ENCODE measurements at places on chromosomes 11 and 22.

- DNase-seq = no peak
Observed at GRCh38 chr22:49247194-49247924, 580.3 kb downstream of the BRD1 start.

DNA sequence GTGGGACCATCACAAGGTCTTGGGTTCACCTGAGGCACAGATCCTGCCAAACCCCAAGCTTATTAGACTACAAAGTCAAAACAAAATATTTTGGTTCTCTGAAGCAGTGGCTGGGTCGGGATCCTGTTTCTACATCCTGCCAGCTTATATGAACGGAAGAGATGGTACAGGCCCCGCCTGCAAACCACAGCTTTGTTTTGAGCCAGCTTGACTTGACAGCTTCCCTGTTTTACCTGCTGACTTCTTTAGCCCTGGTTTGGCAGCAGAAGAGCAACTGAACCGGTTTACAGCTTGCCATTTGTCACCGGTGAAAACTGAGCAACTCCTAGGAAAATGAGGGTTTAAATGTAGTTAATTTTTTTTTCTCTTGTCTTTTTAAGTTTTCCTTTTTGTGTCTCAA is 11.4 kb downstream of the PACS1 start:
- DNase-seq = peak; percentile 61

DNA sequence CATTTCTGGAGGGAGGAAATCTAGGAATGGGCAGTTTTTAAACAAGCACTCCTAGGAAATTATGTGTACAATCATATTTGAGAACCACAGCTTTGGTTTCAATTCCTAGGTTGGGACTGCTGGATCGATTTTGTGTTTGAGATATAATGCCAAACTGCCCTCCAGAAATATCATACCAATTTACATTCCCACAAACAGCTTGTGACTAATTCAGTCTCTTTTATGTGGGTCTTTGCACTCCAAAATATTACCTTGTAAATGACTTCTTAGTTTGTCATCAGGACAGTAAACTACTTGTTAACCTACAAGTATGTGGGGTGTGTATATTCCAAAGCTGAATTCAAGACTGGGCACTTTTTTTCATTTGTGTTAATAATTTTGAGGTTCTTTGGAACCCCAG is 9.8 kb upstream of the BARX2 start:
- DNase-seq = no peak

DNA sequence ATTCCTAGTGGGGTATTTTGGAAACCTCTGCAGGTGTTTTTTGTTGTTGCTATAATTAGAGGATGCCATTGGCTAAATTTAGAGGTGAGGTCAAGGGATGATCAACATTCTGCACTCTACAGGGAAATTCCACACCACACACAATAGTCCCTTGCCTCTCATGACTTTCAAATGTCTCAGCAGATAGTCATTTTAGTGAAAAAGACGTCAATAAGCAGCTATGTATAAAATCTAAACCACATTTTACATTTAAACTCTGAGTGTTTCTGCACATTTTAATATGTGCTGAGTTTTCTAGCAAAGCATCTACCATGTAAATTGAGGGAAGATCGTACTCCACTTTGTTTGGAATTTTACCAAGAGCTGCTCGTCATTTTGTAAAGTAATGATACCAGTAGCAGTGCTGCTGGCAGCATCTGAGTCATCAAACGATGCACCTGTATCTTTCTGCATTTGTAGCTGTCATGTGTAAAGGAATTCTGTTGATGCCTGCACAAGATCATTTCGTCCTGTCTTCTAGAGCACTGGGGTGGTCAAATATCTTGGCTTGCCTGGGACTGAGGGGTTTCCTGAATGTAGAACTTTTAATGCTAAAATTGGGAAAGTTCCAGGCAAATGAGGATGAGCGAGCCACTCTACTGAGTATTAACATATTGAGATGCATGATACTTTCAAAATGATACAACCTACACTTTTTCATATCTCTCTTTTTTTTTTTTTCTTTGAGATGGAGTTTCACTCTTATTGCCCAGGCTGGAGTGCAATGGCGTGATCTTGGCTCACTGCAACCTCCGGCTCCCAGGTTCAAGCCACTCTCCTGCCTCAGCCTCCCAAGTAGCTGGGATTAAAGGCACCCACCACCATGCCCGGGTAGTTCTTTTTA is 414.5 kb upstream of the SYN3 start:
- no peak for DNase-seq

GRCh38 chr11:111637885-111638284 is 35.6 kb downstream of the SIK2 start:
- no peak for DNase-seq

Measured in T-helper 2 cell treated with Interferon-gamma antibody and Interleukin-4, amounts not matched to agents 5 μg/mL and 100 μg/mL, for 36 hours (primary cell).